GM12878 (cell line): ENCODE measurements at places on chromosomes 2 and 18.
A peak's percentile ranks its signal among the peaks of the same experiment; 100 is the strongest.

DNA sequence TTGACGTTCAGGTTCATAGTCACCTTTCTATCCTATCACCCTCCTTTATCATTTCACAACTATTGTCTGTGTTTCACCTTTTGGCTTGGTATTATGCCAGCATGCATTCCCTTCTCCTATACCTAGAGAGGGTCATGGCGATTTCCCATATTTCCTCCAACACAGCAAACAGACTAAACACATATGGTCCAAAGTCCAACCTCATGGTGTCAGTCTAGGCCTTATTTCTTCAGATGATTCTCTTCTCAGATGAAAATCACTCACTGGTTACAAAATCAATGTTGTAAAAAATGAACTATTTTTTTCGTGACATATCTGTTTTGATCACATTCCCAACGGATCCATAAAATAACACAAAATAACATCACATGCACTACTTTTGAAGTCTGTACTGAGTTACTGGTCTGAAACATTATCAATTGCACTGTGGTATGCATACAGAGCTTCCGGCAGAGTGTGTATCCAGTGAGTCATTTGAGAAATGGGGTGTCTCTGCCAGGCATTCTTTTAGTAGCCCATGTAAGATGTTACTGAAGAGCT, 204.8 kb upstream of the GALNT5 start:
- no peak for DNase-seq

DNA sequence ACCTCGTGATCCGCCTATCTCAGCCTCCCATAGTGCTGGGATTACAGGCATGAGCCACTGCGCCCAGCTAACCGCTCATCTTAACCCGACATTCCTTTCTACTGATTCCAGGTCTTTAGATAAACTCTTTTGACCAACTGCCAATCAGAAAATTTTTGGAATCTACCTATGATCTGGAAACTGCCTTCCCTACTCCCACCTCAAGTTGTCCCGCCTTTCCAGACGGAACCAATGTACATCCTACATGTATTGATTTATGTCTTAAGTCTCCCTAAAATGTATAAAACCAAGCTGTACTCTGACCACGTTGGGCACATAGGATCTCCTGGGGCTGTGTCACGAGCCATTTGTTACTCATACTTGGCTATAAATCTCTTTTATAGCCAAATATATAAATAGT, 3.2 kb upstream of the NEU2 start:
- DNase-seq, result no peak

DNA sequence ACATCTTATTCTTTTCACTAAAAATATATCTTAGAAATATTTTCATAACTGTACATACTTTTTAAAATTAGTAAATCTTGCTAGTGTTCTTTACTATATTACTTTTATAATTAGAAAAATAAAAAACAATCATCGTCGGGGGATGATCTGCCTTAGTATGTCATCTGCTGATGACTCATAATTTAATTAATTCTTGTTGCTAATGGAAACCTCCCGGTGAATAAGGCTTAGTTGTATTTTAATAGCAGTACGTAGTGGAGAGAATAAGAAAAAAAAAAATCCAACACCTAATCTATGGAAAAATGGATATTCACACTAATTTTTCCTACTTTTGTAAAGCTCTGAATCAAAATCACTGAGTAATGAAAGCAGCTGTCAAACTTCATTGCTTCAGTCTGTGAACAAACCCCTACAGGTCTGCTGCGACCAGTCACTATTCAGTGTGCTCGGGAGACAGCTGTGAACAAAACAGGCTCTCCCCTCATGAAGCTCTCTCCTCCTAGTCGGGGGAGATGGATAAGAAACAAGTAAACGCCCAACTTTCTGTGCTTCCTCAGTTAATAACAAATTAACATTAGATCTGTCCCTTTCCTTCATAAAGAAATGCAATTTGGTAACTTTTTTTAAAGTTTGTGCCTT, 97.4 kb upstream of the UPP2 start:
- DNase-seq, result no peak

DNA sequence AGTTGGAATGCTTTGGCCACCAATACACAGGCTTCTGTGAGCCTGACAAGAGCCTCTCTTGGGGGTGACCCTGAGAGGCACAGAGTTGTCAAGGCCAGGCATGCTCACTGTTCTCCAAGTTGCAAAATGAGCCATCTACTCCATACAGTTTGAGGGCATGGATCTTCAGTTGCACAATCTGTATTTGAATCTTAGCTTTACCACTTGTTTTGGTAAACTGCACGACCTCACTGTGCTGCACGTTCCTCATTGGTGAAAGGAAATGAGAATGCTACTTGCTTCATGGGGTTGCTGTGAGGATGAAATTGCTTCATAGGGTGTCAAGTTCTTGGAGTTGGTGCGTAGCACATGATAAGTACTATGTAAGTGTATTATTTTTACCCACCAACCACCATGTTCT, 12.0 kb upstream of the HAAO start:
- no peak for DNase-seq

DNA sequence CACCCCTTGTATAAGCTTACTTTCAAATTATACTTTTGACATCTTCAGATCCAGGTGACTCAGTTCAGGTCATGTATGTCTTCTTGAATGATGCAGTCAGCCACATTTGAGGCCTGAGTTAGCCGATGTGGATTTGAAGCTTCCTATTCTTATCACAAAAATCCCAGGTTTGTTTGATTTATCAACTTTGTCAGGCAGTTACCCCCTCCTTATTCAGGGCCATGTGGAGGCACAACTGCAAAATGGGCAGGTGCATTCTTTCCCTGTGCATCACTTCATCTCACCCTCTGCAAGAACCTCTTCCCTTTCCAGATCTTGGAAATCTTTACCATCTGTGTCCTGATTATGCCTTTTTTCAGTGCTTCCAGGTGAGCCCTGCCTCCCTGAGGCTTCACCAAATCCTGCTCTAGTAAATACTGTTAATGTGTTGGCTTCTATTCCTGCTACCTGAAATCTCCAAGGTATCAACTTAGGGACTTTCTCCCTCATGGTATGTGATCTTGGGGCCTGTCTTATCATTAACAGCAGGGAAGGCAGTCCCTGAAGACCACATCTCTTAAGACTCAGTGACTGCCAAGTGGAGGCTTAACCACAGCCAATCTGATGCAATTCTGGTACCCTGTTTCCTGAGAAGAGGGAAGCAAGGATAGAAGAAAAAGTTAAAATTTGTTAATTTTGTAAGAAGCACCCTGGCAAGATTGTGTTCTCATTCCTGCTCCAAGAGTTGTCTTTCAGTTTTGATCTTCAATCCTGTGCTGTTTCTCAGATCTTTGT, 9.4 kb upstream of the ARHGAP28 start:
- DNase-seq, result no peak

- DNase-seq, result no peak
These were observed 158.9 kb upstream of the MEIS1 start for GRCh38 chr2:66275984-66276383.

GRCh38 chr2:8805278-8806210, 31.9 kb downstream of the KIDINS220 start:
- DNase-seq, result no peak

DNA sequence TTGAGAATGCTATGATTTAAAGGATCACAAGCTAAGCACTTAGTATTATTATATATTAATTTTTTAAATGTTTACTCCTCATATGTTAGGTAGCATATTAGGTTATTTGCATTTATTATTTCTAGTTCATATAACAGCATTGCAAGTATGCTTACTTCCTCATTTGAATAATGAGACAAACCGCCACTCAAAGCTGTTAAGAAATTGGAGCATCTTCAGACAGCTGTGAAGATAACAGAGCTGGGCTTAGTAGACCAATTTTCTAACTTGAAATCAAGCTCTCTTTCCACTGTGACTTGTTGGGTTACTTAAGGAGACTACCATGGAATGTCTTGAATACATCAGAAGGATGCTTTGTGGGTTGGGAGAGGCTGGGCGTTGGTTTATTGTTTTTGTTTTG, 139.3 kb downstream of the ASXL3 start:
- DNase-seq, result no peak

DNA sequence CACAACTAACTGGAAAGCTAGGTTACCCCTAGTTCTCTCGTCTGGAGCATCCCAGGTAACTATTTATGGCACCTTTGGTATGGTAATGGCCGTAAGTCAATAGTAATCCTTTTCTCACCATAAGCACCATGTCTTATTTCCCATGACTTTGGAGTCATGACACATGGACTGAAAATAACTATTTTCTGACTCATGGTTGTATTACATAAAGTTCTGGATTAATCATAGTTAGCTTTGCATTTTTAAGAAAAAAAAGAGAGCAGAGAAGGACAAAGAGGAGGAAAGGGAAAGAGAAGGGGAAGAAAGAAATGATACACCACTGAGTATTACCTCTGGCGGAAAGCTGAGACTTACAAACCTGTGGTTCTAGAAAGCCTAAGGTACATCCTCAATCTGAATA, 99.3 kb downstream of the BIN1 start:
- no peak for DNase-seq

- no peak for DNase-seq
These were observed 28.4 kb upstream of the DYNC2LI1 start for GRCh38 chr2:43745457-43745856.

DNA sequence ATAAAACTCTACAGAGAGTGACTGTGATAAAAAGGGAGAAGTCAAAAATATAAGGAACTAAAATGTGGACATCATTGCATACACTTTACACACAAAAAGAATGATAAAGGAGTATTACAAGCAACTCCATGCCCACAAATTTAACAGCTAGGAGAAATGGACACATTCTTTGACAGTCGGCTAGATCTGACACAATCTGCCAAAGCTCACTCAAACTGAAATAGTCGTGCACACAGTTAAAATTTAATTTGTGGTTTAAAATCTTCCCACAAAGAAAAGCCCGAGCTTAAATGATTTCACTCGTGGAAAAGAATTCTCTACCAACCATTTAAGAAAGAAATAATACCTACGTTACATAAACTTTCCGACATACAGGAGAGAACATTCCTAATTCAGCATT, 132.4 kb downstream of the ZAP70 start:
- no peak for DNase-seq

- no peak for DNase-seq
These were observed 187.7 kb downstream of the MYO3B start for GRCh38 chr2:170365686-170366085.

GRCh38 chr2:65850695-65851094, 418.3 kb upstream of the SPRED2 start:
- no peak for DNase-seq

DNA sequence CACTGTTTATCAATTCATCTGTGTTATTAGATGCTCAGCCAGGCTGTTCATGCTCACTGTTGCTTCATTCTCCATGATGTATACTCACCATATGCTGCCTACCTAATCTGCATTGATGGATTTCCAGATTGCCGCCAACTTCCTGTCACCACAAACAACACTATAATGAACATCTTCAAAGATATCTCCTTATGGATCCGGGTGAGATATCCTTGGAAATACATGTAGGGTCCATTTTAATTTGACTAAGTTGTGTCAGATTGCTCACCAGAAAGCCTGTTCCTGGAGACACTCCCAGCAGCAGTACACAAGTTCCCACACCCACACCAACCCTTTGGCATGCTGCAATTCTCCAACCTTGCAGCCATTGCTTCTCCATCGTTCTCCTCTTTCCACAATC, 547.5 kb upstream of the TNP1 start:
- no peak for DNase-seq

DNA sequence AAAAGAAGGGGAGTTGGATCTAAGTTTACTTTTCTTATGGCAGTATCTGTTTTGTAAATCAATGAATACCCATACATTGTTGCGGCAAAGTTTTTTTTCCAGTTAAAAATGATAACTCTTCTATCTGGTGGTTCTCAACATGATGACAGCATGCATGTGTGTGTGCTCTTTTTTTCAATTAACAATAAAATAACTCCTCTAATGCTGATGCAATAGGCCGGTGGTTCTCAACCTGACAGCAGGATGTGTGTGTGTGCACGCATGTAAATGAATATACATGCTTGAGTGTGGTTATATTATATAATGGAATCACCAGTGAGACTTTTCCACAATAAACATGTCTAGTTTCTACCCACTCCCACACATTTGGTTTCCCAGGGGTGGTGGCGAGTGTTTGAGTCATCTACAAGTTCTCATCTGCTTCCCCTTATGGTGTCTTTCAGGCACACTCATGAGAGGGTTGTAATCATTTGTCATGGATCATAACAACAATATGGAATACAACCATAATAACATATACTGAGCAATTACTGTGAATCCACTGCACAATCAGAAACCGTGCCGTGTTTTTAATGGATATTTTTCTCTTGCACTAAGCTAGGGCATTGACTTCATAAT, 31.2 kb downstream of the PARD3B start:
- DNase-seq, result no peak

- DNase-seq, result no peak
These were observed 50.2 kb upstream of the FHL2 start for GRCh38 chr2:105449076-105449475.

DNA sequence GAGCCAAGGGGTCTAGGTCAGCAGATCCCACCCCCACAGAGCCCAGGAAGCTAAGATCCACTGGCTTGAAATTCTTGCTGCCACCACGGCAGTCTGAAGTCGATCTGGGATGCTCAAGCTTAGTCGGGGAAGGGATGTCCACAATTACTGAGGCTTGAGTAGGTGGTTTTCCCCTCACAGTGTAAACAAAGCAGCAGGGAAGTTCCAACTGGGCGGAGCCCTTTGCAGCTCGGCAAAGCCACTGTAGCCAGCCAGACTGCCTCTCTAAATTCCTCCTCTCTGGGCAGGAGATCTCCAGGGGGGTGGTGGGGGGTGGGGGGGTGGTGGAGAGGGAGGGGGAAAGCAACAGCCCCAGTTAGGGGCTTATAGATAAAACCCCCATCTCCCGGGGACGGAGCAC, 419.5 kb downstream of the NUP35 start:
- peak; percentile 24 for DNase-seq

DNA sequence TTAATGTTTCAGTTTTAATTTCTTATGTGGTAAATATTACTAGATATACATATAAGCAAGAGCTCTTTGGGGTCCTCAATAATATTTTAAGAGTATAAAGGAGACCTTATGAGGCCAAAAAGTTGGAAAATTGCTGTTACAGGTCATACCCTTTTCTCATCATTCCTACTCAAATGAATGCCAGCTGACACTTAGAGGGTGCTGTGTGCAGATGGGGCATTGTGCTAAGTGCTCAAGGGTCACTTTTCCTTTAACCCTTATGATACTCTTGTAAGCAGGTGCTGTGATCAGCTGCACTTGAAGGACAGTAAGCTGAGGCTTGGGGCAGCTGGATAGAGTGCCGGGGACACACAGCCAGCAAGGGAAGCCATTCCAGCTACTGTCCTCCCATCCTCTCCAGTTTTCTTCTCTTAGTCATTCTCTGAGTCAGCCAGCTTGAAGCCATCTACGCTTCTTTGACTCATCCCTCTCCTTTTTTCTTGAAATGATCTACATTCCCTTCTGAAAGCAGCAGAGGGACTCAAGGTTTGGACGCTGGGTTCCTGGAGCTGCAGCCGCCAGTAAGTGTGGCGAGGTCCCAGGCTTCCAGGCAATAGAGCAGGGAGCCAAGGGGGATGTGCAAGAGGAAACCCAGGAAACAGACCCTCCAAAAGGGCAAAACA, 42.0 kb upstream of the CREB1 start:
- DNase-seq, result no peak

- DNase-seq, result no peak
These were observed 18.4 kb upstream of the CPO start for GRCh38 chr2:206920951-206921350.

- no peak for DNase-seq
These were observed 44.6 kb downstream of the IRS1 start for GRCh38 chr2:226754821-226755604.
